A549 treated with Hydrocortisone at 1 μM for 4 hours (cell line): ENCODE measurements at places on chromosomes 1 and 21. TPM values are rescaled to one million over a fixed set of nuclear protein-coding genes. Genes with fewer than 3 reads are reported as not detected.

Gene CELA2A
- not detected in 5 replicates for total RNA-seq

Gene TMEM51
- 27.4 to 30.8 TPM (median 29.9 TPM) in 5 replicates for total RNA-seq

Gene CENPF
- 62.5 to 96.9 TPM (median 68.0 TPM) in 5 replicates for total RNA-seq

Gene ELF3
- total RNA-seq: 112 to 157 TPM (median 146 TPM) in 5 replicates

Gene IL20
- not detected in 5 replicates for total RNA-seq
